ENCODE measurements at places on chromosomes 1 and 21.

- no peak for DNase-seq
Measured at GRCh38 chr1:43703836-43704235, 3.5 kb upstream of the ST3GAL3 start.

- DNase-seq, result peak; percentile 67
Measured at GRCh38 chr1:152185544-152186391, 26.7 kb upstream of the RPTN start.

DNA sequence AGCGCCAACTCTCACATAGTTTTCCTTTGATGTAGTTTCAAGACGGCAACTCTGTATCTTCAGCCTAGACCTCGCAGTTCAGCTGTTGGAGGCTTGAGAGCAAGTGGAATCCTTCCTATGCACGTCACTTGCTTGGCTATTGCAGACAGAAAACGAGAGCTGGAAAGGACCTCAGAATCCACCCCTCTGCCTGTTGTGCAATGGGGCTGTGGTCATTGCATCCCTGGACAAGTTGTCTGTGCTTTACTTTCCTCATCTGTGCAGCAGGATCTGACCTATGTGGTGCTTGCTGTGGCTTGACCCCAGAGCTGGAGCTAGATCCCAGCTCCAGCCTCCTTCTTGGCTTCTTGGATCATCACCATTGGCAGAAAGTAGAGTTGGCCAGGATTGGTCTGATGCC, 50.0 kb upstream of the IGSF21 start:
- DNase-seq, result no peak

DNA sequence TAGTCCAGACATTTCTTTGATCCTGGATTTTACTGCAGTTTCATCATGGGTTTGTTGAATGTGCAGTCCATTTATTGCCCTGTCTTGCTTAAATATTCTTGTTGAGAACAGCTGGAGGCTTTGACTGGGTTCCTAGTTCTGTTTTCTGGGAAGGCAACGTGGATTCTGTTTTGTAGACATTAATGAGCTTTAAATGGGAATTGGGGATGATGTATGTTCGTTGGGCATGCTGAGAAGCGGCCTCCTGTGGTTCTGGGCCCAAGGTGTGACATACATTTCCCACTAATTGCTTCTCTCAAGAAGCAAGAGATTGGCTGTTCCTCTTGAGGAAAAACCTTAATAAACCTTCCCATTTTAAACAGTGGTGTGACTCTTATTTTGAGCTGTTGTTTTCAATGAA, 22.9 kb downstream of the INKA2 start:
- DNase-seq, result no peak

DNA sequence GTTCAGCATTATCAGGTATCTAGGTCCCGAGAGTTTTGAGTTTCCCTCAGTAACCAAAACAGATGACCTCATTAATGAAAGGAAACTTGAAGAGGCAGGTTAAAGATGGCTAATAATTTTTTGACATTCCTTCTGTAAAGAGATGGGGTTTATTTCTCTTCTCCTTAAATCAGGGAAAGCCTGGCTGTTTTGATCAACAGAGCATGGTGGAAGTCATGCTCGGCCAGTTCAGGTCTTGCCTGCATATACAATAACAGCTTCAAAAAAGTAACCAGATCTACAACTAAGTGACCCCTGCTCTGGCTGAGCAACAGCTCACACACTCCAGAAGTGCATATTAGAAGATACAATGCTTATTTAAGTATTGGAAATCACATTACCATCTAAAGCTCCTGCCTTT, 36.6 kb upstream of the POU2F1 start:
- DNase-seq, result no peak

- no peak for DNase-seq
Measured at GRCh38 chr1:163163881-163164582, 38.7 kb downstream of the RGS5 start.

DNA sequence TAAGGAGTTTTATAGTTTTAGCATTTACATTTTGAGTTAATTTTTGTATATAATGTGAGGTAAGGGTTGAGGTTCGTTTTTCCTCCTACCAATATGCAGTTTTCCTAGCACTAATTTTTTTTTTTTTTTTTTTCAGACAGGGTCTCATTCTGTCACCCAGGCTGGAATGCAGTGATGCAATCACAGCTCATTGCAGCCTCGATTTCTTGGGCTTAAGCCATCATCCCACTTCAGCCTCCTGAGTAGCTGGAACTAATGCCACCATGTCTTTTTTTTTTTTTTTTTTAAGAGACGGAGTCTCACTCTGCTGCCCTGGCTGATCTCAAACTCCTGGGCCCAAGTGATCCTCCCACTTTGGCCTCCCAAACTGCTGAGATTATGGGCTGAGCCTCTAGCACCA, 2.5 kb upstream of the UBASH3A start:
- no peak for DNase-seq

DNA sequence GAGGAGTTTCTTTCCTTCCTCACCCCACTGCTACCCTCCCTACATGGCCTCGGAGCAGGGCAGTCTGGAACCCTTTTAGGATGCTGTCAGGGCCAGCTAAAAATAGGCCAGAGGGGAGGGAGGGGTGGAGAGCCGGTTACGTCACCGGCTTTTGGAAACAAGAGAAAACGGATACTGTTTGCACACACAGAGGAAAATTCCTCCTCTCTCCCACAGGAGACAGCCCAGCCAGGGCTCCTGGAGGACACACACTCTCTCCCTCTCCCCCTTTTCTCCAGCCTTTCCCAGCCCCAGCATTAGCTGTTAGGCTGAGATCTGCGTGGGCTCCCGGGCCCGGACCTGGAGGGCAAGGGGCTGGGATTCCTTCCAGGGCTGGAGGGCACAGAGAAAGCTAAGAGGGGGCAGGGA, 20.0 kb upstream of the ALDH4A1 start:
- no peak for DNase-seq

Data from NCI-H526 treated with DMSO at 0.1 percent for 48 hours (cell line).